ENCODE measurements at places on chromosomes 12 and 14.

DNA sequence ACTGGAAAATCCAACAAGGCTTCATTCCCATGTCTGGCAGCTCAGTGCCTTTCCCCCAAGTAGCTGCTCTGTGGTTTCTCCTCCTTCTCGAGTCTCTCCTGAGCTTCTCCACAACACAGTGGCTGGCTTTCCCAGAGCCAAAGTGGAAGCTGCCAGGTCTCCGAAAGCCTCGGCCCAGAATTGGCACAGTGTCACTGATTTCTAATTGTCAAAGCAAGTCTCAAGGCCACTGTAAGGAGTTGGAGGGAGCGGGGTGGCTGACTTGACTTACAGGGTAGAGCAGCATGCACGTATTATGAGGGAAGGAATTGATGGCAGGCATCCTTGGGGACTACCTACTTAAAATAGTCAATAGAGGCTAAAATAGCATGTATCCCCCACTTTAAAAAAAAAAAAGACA lies 6.7 kb upstream of the CPNE8 start:
- no peak for DNase-seq

GRCh38 chr12:83386527-83387264 lies 700.0 kb downstream of the TMTC2 start:
- DNase-seq = no peak

GRCh38 chr12:12357719-12358461 lies 1.0 kb downstream of the BORCS5 start:
- DNase-seq = no peak

GRCh38 chr12:131102493-131102931 lies 148.8 kb downstream of the ADGRD1 start:
- no peak for DNase-seq

DNA sequence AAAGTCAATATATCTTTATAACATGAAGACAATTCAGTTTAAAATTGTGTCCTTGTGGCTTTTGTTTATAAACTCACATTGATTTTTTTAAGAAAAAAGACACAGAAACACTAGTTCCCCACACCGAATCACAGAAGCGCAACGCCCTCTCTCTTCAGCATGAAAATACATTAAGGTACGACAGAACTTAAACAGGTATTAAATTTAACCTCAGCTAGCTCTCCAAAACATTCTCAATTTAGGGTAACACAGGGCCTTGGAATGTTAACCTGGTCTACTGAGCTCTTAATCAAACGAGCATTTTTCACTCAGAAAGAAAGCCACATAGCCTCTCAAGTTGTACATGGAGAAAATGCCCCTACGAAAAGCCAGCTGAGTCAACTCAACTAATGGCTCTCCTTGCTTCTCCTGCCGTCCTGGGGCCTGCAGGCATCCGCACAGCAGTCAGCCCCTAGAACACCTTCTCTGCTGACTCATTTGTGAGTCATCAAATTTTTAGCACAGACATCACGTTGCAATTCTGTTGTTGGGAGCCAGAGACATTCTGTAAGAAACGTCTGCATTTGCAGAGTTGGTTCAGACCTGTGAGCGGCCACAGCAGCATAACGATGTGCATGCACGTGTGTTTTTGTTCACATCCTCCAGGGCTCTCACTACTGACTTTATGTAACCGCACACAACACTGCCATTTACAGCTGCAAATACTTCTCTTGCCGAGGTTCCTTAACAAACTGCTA lies 141.6 kb downstream of the ITPR2 start:
- no peak for DNase-seq

GRCh38 chr12:76183459-76184186 lies 99.1 kb upstream of the NAP1L1 start:
- DNase-seq = no peak

GRCh38 chr14:77310026-77310425 lies 10.7 kb downstream of the POMT2 start:
- no peak for DNase-seq

GRCh38 chr14:23620177-23620702 lies 15.9 kb upstream of the DHRS2 start:
- DNase-seq = no peak

DNA sequence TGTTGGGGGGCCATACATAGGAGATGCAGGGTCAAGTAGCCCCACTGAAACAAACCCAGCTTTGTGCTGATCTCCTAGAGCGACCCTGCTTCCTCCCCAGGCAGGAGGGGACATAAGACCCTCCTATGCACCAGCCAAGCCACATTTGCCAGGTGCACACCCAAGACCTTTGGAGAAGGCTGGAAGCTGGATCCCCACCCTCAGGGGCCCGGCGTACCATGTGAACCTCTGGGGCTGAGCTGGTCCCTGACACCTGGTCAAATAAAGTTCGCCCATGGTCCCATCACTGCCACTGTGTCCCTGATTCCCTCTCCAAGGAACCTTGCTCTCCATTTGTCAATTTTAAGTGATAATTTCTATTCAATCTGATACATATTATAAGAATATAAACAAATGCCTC lies 162.1 kb upstream of the VASH1 start:
- DNase-seq = no peak

DNA sequence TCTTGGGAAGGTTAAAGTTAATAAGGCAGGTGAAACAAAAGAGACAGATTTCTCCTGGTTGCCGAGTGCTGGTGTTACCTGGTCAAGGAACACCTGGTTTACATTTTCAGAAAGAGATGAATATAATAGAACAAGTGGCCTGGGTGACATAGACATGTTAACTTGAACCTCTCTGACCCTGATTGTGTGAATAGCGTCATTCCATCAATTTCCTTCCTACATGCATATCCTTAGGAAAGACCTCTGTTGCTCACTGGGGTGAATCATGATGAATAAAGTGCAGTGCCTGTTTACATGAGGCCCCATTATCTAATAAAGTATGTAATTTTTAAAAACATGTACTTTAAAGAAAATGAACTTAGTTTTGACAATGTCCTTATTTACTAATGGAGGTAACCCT lies 1822.9 kb upstream of the FLRT2 start:
- DNase-seq = no peak

DNA sequence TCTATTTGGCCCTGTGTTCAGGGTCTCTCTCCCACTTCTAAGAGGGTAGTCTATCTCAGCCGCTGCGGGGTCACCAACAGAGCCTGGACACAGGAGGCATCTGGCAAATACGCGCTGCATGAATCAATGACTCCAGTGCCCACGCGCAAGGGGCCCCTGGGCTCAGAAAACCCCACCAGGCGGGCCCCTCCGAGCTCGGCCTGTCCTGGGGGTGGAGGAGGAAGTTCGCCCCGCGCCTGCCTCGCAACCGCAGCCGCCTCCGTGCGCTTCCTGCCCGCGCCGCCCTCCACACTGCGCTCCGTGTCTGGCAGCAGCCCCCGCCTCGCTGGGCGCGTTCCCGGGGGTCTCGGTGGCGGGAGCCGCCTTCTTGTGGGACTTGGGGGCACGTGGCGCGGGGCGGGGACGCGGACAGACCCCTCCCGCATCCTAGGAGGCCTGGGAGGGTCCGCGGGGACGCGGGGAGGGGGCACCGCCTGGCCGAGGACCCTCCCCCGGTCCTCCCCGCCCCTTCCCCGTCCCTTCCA lies 811 bp upstream of the FBRSL1 start:
- peak; percentile 63 for DNase-seq

- DNase-seq = no peak
Measured at GRCh38 chr14:51776102-51776894, 84.1 kb upstream of the GNG2 start.

- no peak for DNase-seq
Measured at GRCh38 chr12:480831-481816, 21.4 kb downstream of the B4GALNT3 start.

GRCh38 chr14:81211844-81212243 lies 8.9 kb downstream of the GTF2A1 start:
- DNase-seq = no peak

DNA sequence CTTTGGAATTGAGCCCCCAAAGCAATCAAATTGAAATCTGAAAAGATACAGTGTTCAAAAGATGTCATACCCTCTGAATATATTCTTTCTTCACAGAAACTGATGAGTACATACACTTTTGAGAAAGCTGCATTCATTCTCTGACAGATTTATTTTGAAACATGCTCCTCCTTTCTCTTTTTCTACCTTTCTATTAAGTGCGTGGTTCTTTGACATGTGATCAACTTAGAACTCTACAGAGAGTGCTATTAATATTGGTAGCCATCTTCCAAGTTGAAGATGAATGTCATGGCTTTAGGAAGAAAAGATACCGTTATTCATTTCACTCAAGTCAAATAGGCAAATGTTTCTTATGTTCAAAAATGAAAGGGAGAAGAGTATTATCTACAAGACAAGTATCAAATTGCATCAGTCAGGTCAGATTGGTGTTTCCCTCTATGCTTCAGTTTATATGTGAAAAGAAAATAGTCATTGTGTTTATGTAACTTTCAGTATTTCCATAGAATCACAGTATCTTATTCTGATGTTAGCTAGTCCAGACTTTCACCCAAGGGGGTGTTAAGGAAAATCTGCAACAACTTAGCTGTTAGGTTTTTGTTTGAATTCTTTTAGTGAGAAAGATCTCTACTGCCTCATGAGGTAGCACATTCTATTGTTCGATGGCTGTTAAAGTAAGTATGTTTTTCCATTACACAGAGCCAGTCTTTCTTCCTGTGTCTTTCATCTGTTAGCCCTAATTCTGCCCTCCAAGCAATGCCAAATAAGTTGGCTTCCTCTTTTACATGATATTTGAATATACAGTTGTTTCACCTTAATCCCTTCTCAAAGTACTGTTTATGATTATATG lies 55.4 kb upstream of the GARIN2 start:
- no peak for DNase-seq

GRCh38 chr12:64120568-64120967 lies 101.5 kb downstream of the KICS2 start:
- DNase-seq = no peak

GRCh38 chr12:6639151-6639801 lies 3.5 kb upstream of the LPAR5 start:
- no peak for DNase-seq

DNA sequence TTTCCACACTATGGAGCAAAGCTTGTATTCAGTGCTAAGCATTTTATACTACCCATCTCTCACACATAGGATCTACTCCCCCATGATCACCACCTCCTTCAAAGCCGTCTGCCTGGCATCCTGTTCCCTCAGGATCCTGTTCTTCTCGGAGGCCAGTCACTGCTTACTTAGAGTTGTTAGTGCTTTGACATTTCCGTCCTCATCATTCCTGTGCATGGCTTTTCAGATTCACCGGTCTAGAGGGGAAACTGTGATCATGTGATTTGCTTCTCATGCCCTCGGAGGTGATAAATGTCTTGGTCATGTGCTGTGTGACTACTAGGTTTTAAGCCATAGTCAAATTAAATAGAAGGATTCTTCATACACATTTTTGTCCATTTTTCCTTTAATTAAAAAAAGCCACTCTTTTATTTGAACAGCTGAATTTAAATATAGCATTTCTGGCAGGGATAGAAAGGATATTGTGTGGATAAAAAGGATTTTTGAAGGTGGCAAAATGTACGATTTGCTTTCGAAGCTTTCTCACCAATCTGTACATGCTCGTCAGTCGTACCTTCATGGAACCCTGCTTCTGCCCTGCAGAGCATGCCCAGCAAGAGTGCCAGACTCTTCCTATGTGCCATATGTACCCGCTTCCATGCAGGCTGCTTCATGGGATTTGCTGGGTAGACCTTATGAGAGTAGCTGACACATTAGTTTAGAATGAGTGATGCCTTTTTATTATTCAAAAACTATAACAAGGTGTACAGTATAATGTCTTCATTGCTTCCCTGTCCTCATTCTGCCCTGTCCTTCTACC lies 53.3 kb downstream of the BMAL2 start:
- no peak for DNase-seq

- DNase-seq = no peak
Measured at GRCh38 chr12:60174476-60174875, 578.6 kb downstream of the SLC16A7 start.

DNA sequence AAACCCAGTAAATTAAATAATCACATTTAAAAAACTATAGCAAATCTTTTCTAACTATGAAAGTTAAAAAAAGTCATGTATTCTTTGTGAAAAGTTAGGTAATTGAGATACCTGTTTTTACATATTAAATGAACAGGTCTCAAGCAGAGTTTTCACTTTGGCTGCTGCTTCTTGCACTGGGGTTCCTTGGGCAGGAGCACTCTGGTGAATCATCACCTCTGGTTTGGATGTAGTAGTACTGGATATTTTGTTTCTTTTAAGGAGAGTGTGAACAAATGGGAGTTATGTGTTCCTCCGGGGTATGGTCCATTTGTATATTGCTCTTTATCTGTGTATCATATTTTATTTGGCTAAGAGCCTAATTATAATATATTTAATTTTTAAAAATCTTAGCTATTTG lies 82.7 kb downstream of the FUT8 start:
- no peak for DNase-seq

DNA sequence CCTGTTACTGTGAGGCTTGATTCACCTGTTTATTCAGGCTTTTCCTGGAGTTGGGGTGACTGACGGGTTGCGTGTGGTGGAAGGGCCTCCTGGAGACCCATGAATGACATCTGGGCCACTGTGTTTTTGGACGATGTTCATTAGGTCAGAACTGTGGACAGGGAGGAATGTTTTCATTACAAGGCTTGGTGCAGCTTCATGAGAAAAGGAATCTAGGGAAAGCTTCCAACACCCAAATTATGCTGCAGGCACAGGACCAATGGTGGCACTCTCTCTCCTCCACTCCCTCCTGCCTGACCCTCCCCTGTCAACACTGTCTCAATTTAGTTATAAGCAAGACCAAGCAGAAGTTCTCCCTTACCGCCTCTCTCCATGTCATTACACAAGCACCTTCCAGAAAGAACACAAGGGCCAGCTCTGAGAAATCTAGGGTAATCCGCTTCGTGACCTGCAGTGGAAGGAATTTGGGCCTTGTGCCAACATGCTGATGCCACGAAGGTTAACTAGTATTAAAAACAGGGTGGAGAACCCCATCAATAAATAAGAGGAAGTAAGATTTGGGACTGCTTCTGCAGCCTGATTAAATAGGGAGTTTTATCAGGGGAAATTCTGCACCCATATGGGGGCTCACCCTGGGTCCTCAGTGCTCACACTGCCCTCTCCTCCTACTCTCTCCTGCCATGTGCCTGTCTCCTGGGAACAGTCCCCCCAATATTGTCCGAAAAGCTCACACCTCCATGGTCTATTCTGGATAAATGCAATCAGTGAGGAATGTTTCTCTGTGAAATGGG lies 200.3 kb downstream of the KTN1 start:
- no peak for DNase-seq

DNA sequence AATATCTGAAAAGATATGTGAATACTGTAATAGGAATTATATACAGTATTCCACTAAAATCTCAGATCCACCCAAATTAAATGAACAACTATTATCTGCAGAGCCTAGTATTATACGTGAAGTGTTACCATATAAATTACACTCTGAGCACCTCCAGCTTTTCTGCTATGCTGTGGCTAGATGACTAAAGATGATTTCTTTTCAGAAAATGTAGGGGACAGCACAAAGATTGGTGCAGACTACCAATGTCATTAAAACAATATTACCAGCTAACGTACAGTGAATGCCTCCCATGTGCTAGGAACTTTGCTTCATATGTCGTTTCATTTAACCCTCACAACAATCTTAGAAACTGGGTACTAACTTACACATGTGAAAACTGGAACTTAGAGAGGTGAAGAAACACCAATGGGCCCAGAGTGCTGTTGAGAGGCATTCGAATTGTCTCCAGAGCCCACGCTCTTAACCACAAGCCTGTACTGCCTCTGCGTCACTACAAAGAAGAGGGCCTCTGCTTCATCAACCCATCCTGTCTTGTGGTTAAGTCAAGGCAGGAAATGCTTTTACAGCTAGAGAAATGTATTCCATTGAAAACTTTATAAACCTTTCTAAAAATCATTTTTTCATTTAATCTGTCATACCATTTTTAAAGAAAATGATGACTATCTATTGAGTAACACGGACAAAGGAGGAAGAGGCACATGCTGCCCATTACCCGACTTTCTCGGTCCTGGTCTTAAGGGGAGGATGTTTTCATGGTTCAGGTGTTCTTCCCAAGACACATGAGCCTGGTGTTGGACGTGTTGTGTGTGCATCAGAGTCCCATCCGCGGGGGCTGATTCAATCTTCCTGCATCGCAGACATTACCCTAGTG lies 1.3 kb downstream of the GPR65 start:
- DNase-seq = peak; percentile 49

Data from activated CD4-positive, CD25-positive, alpha-beta regulatory T cell treated with anti-CD3 and anti-CD28 coated beads, Interleukin-2, amount 50 U/mL, for 72 hours (primary cell).